ENCODE measurements at places on chromosomes 11 and 22.

- no peak for DNase-seq
These were observed 27.1 kb downstream of the MPPED2 start for GRCh38 chr11:30559004-30559403.

DNA sequence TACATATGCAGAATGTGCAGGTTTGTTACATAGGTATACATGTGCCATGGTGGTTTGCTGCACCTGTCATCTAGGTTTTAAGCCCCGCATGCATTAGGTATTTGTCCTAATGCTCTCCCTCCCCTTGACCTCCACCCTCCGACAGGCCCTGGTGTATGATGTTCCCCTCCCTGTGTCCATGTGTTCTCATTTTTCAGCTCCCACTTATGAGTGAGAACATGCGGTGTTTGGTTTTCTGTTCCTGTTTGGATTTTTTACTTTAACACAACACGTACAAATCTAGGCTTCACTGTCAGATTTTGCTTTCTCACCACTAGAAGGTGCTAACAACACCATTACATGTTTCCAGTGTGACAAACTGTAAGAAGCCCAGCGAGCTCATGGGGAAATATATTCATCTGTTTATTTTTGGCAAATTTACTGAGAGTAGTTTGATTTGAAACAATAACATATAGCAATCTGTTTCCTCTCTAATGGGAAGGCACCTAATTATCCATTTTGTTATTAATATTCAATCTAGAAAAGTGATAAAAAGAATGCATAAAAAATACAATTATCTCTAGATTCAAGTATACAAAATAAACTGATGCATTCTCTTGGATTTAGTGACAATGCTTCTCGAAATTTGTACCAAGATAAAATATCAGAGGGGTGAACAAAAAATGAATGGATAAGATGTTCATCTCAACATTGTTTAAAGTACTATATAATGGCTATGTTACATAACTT, 23.2 kb upstream of the BIRC3 start:
- DNase-seq, result no peak

- DNase-seq, result no peak
These were observed 441.0 kb downstream of the NTM start for GRCh38 chr11:131811383-131811782.

DNA sequence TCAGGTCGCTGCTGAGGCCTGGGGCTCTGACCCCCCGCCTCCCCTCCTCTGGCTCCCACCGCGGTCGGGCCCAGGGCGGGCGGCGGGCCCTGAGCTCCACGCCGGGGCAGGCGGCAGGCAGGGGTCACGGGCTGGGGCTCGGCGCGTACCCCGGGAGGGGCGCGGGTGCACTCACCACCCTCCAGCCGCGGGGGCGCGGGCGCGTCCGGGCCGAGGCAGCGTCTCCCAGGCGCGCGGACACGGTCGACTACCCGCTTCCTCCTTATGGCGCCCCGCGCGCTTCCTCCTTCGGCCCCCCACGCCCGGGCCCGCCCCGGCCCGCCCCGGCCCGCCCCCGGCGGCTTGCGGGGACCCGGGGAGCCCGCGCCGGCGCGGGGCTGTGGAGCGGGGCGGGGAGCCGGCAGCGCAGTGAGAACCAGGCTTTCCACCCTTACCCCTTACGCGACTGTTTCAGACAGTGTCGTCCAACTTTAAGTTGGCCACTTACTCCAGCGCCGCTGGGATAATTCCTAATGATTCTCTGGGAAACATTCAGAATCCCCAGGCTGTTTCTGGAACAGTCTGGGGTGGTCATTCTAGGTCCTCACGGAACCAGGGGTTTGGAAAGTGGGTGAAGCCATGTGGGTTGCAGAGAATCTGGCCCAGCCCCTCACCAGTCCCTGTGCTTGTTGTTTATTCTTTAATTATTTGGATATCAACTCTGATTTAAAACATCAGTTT, at the start of gene BID:
TSS of gene BID (minus strand) at position 264 of the 720 bp plus-strand sequence. CDS start 24,353 bp downstream, outside the sequence.
- DNase-seq, result no peak

DNA sequence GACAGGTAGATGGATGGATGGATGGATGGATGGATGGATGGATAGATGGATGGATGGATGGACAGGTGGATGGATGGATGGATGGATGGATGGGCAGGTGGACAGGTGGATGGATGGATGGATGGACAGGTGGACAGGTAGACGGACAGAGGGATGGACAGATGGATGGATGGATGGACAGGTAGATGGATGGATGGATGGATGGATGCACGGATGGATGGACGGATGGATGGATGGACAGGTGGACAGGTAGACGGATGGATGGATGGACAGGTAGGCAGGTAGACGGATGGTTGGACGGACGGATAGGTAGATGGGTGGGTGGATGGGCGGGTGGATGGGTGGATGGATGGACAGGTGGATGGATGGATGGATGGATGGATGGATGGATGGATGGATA, 24.3 kb downstream of the PDGFB start:
- no peak for DNase-seq

DNA sequence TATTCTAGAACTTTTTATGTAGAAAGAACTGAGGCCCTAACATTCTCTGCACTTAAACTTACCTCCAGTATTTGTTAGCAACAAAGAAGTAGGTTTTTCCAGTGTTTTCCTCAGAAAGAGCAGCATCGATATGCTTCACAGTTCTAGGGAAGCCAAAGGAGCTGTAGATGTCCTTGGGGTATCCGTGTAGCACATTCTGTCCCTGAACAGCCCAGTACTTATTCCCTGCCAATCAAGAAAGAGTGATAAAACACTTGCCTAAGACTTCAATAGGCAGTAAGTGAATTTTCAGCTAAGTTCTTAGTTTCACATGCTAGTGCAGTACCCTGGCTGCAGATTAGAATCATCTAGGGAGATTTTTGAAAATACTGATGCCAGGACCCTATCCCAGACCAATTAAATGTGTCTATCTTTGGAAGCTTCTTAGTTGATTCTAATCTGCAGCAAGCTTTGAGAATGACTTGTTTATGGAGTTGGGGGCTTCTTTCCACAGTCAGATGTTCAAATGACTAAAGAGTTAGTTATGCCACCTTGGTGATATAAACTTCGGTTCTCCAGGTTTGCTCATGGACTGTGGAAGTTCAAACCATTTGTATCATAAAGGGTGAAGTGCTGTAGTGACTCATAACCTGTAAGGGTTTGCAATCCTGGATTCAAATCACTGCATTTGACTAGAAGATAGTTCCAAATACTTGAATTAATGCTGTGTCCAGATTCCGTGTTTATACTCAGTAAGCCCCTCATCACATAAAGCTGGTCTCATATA, 6.5 kb downstream of the MMP1 start:
- no peak for DNase-seq

All from AG04449 (cell line).